ENCODE measurements at places on chromosomes 4 and X. TPM values are rescaled to one million over a fixed set of nuclear protein-coding genes. Genes with fewer than 3 reads are reported as not detected.

- DNase-seq, result no peak
- no peak overlapping the region for H3K27ac ChIP-seq
- H3K36me3 ChIP-seq, result no peaks in the 10 kb centered on the region
- no peaks in the 10 kb centered on the region for H3K4me1 ChIP-seq
- H3K4me3 ChIP-seq, result no peak overlapping the region
- no peaks in the 10 kb centered on the region for H3K27me3 ChIP-seq
Observed at GRCh38 chr4:138439143-138439581, 197.0 kb upstream of the SLC7A11 start.

Gene PCDH11X
- total RNA-seq, result not detected

DNA sequence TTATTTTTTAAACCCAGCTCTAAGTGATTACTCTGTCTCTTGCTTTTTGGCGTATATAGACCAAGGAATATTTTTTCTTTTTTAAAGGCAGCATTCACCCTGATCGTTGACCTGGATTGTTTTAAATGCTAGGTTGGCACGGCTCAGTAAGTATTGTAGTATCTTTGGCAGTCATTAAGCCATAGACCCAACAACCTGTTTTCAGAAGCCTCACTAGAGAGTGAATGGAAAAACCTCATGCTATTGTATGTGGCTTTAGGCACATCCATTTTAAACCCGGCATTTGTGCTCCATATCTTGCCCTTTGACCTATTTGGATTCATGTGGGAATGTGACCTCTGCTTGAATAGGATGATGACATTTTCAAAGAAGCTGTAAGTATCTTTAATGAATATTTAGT is 183.9 kb downstream of the SNCA start:
- no peaks in the 10 kb centered on the region for H3K4me1 ChIP-seq
- DNase-seq, result no peak
- H3K27me3 ChIP-seq, result peaks cover 13% of the 10 kb centered on the region
- no peaks in the 10 kb centered on the region for H3K36me3 ChIP-seq
- no peak overlapping the region for H3K4me3 ChIP-seq
- H3K27ac ChIP-seq, result no peak overlapping the region

Gene MAGEA11
- not detected for total RNA-seq
